ENCODE measurements at places on chromosomes 11 and 22. TPM values are rescaled to one million over a fixed set of nuclear protein-coding genes. Genes with fewer than 3 reads are reported as not detected.
A peak's percentile ranks its signal among the peaks of the same experiment; 100 is the strongest.

- DNase-seq, result no peak
- no peak overlapping the region for H3K4me3 ChIP-seq
- no peak overlapping the region for H3K27ac ChIP-seq
- no peaks in the 10 kb centered on the region for H3K36me3 ChIP-seq
Measured at GRCh38 chr11:131833366-131833765, 463.0 kb downstream of the NTM start.

Gene ARHGAP32
- total RNA-seq, result 15.3 TPM

Gene TPST2
- total RNA-seq, result 106 TPM

GRCh38 chr11:129278586-129279319 lies 86.6 kb upstream of the ARHGAP32 start:
- H3K36me3 ChIP-seq, result no peaks in the 10 kb centered on the region
- H3K4me3 ChIP-seq, result peak overlapping the region; percentile 63
- DNase-seq, result peak; percentile 33
- peaks cover 64% of the 10 kb centered on the region for H3K4me1 ChIP-seq

Gene RTN3
- total RNA-seq, result 162 TPM

GRCh38 chr11:131760091-131761061 lies 390.0 kb downstream of the NTM start:
- peak; percentile 87 for DNase-seq
- H3K4me1 ChIP-seq, result peaks cover 18% of the 10 kb centered on the region
- H3K4me3 ChIP-seq, result no peak overlapping the region
- H3K27ac ChIP-seq, result no peak overlapping the region
- no peaks in the 10 kb centered on the region for H3K27me3 ChIP-seq

Gene BTBD18
- total RNA-seq, result not detected

Gene OR52I1
- not detected for total RNA-seq

DNA sequence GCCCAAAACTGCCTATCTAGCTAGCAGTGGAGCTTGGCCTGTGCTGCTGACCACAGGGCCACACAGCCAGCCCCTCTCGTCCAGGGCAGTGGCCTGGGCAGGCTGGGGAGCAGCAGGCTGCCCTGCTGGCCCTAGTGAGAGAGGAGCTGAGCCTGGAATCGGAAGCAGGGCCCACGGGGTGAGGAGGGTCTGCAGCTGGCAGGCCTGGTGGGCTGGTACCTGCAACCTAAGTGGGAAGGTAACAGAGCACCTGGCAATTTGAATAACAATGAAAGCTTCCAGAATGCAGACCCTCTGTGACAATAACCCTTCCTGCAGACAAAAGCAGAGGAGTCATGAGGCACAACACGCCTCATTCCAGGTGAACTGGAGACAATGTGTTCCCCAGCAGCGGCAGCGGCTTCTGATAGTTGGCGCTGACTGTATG lies 31.8 kb upstream of the RFPL3 start:
- peak; percentile 87 for DNase-seq
- no peaks in the 10 kb centered on the region for H3K36me3 ChIP-seq
- H3K4me3 ChIP-seq, result no peak overlapping the region
- peak overlapping the region; percentile 80 for H3K27ac ChIP-seq
- H3K4me1 ChIP-seq, result peaks cover 5% of the 10 kb centered on the region
- no peaks in the 10 kb centered on the region for H3K27me3 ChIP-seq

- no peaks in the 10 kb centered on the region for H3K4me1 ChIP-seq
- H3K36me3 ChIP-seq, result peaks cover 11% of the 10 kb centered on the region
- H3K4me3 ChIP-seq, result no peak overlapping the region
- no peak for DNase-seq
Measured at GRCh38 chr11:45930951-45931570, 8.6 kb downstream of the LARGE2 start.

DNA sequence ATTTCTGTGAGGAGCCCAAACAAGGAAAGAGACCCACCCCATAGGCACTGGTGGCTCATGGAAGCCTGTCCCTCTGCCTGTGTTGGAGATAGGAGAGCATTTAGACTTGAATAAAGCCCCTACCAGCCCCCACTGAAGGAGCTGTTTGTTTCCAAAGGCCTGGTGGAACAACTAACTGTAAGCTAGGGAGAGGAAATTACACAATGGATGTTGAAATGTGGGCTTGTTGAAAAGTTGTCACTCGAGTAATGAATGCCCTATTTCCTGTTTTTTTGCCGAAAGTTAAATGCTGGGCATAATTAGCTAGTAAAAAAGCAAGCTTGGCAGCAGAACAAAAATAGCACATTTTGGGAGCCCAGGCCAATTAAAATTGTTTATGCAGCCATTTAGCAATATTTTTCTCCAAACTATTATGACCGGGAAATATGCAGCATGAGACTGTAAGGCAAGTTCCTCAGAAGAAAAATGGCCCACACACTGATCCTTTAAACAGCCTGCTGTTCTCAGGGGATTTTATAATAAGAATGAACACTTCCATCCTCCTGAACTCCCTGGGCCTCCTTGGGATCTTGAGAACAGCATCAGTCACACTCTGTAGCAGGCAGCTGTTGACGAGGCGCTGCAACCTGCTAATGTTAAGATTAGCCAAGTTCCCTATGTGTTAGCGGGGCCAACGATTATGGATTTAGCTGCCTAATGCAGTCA lies 38.6 kb upstream of the LMO2 start:
- no peaks in the 10 kb centered on the region for H3K27me3 ChIP-seq
- H3K4me1 ChIP-seq, result peaks cover 14% of the 10 kb centered on the region
- H3K4me3 ChIP-seq, result no peak overlapping the region
- H3K27ac ChIP-seq, result no peak overlapping the region

DNA sequence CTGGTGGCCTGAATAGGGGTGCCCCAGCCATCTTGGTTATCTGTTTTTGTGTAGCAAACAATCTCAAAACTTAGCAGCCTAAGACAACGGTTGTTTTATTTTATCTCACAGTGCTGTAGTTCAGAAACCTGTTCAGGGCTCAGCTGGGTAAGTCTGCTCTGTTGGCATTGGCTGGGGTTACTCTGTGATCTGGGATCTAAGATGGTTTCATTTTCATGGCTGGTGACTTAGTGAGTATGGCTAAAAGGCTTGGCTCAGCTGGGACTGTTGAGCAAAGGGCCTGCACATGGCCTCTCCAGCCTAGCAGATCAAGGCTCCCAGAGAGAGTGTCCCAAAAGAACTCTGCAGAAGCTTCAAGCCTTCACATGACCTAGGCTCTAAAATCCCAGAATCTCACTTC lies 60.8 kb upstream of the POU2AF1 start:
- H3K4me1 ChIP-seq, result no peaks in the 10 kb centered on the region
- H3K27ac ChIP-seq, result no peak overlapping the region
- H3K27me3 ChIP-seq, result no peaks in the 10 kb centered on the region
- H3K36me3 ChIP-seq, result no peaks in the 10 kb centered on the region
- no peak overlapping the region for H3K4me3 ChIP-seq
- no peak for DNase-seq

DNA sequence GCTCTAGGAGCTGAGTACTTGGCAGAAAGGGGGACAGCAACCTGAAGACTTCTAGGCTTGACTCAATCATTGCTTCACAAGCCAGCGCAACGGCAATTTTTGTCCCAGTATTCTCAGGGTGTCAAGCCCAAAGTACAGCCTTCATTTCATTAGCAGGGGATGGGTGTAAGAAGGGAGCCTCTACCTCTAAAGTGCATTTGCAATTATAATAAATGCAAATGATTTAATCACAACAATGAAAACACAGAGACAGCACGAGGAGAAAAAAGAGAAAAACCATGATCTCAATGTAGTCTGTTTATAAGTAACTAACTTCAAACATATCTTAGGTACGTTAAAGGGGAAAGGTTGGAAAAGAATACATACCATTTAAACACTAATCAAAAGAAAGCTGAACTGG lies 34.7 kb downstream of the ZBTB44 start:
- no peak for DNase-seq
- no peaks in the 10 kb centered on the region for H3K36me3 ChIP-seq
- H3K4me3 ChIP-seq, result no peak overlapping the region
- H3K27ac ChIP-seq, result peak overlapping the region; percentile 79

Gene GLYAT
- 0.10 TPM for total RNA-seq

DNA sequence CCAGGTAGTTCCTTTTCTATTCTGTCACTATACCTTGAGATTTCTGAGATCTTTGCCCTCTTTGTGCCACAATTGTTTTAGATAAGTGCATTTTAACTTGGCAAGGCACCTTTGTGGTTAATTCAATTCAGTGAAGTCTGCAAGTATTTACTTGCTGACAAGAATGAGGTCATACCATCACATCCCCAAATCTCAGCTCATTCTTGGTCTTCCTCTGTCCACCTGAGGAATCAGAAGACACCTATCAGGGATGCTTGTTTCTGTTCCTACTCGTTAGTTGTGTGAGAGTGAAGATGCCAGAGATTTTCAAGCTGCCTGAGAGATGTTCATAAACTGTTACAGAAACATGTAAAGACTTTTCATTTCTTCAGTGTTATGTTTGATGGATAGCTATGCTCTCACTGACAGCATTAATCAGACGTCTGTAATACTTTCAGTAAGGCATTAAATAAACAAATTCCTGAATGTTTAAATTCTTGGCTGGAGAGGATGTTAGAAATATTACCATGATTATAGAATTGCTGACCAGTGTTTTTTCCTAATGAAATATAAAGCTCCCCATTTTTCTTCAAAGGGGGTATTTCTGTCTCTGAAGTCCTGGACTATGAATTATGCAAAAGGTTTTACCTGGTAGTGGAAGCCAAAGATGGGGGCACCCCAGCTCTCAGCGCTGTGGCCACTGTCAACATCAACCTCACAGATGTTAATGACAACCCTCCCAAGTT lies 135.0 kb upstream of the MTNR1B start:
- peaks cover 18% of the 10 kb centered on the region for H3K4me1 ChIP-seq
- H3K27me3 ChIP-seq, result no peaks in the 10 kb centered on the region
- 0 out of 2 replicates have a peak, but pooled peaks cover 6% of the 10 kb centered on the region for H3K36me3 ChIP-seq
- no peak for DNase-seq
- H3K4me3 ChIP-seq, result no peak overlapping the region

Gene EPS8L2
- 34.1 TPM for total RNA-seq

DNA sequence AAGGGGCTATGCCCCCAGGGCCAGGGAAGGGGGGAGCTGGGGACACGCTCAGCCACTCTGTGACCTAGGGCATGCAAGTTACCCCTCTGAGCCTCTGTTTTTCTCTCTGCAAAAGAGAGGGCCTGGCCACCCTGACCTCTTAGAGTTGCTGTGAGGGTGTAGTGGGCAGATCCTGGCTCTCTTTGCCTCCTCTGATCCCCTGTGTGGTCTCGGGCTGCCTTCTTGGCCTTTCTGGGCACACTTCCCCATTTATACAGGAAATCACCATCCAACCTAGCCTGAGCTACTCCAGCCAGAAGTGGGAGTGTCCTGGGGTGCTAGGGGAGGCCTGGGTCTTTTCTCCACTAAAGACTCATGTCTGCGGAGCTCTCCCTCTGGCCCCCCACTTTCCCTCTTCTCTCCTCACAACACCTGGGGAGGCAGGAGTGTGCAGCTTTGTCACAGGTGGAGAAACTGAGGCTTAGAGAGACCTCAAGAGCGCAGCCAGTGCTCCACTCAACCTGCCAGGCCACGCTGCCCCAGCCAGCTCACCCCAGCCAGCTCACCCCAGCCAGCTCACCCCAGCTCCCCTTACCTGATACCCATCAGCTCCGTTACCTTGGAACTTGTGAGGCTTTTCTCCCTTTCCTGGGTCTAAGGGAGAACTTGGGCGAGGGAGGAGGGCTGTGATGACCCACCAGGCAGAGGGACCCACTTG lies 1.4 kb downstream of the AIFM3 start:
- peaks cover 78% of the 10 kb centered on the region for H3K27me3 ChIP-seq
- no peak for DNase-seq
- H3K4me3 ChIP-seq, result no peak overlapping the region
- H3K36me3 ChIP-seq, result no peaks in the 10 kb centered on the region
- H3K4me1 ChIP-seq, result peaks cover 3% of the 10 kb centered on the region
- no peak overlapping the region for H3K27ac ChIP-seq

DNA sequence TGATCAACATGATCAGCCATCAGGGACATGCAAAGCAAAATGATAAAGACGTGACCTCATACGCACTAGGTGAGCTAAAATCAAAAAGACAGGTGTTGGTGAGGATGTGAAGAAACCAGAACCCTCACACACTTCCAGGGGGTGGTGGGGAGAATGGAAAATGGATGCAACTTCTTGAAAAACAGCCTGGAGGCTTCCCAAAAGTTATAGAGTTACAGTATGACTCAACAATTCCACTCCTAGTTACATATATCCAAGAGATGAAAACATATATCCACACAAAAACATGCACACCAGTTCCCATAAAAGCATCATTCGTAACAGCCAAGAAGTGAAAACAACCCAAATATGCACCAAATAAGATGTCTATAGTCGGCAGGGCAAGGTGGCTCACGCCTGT lies 42.1 kb upstream of the APLNR start:
- H3K36me3 ChIP-seq, result peaks cover 5% of the 10 kb centered on the region
- DNase-seq, result no peak
- no peak overlapping the region for H3K27ac ChIP-seq
- H3K4me3 ChIP-seq, result no peak overlapping the region

Gene HTR3A
- total RNA-seq, result 8.1 TPM

GRCh38 chr11:133936136-133936535 lies 20.6 kb downstream of the IGSF9B start:
- H3K36me3 ChIP-seq, result peaks cover 5% of the 10 kb centered on the region
- no peak for DNase-seq
- no peaks in the 10 kb centered on the region for H3K4me1 ChIP-seq
- H3K4me3 ChIP-seq, result no peak overlapping the region
- H3K27me3 ChIP-seq, result no peaks in the 10 kb centered on the region

DNA sequence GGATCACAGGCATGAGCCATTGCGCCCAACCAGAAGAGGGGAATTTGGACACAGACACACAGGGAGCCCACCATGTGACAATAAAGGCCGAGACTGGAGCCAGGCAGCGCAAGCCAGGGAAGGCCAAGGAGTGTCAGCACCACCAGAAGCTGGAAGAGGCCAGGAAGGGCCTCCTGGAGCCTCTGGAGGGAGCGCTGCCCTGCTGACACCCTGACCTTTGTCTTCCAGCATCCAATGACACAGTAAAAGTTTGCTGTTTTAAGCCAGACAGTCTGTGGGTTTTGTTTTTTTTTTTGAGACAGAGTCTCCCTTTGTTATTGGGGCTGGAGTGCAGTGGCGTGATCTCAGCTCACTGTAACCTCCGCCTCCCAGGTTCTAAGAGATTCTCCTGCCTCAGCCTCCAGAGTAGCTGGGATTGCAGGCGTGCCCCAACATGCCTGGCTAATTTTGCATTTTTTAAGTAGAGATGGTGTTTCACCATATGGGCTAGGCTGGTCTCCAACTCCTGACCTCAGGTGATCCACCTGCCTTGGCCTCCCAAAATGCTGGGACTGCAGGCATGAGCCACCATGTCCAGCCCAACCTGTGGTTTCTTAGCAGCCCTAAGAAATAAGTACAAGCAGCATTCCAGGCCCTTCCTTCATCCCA lies 215.8 kb downstream of the CTTN start:
- no peaks in the 10 kb centered on the region for H3K36me3 ChIP-seq
- H3K4me3 ChIP-seq, result no peak overlapping the region
- peaks cover 26% of the 10 kb centered on the region for H3K4me1 ChIP-seq
- no peak overlapping the region for H3K27ac ChIP-seq
- H3K27me3 ChIP-seq, result no peaks in the 10 kb centered on the region
- DNase-seq, result no peak

DNA sequence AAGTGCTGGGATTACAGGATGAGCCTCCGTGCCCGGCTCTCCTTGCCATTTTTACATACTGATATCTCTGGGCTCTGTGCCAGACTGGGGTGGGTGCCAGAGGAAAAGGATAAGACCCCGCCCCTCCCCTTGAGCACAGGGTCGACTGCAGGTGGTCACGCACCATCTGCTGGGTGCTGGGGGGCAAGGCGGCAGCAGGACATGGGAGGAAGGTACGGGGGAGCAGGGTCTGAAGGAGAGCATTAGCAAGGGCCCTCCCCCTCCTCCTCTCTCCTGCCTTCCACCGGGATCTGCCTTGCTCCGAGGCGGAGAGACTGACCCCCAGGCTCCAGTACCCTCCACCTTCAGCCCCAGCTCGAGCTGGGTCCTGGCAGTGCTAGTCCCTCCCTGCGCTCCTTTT lies 9.7 kb upstream of the PGA3 start:
- H3K27ac ChIP-seq, result no peak overlapping the region
- H3K4me3 ChIP-seq, result no peak overlapping the region
- no peaks in the 10 kb centered on the region for H3K36me3 ChIP-seq
